ENCODE measurements at places on chromosomes 3 and 15.

GRCh38 chr3:72414481-72415016, 433.7 kb downstream of the SHQ1 start:
- no peak for DNase-seq

GRCh38 chr15:41020829-41021228, 67.6 kb downstream of the CHAC1 start:
- no peak for DNase-seq

DNA sequence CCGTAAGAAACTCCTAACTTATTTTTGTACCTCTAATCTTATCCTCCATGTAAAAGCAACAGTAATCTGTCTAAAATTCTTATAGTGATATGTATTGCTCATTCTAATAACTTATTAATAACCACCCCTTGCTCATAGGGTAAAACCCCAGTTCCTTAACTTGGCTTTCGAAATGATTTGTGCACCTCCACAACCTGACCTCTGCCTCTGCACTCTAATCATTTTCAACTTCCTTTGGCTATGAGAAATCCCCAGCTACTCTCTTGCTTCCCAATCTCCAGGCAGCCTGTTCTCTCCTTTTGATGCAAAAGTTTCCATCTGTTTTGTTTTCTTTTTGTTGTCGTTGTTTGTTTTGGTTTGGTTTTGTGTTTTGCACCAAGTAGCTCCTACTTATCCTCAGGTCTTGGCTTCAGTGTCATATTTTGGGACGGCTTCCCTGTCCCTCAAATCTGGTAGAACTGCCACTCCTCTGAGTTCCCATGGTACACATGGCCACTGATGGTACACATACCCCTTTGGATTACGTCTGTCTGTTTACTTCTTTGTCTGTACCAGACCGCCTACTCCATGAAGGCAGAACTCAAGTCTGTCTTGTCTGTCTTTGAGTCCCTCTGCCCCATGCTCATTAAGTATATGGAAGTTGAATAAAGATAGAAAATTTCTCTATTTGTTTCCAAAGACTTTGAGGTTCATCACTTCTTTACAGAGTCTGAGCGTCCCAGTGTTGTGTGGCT, 105.6 kb upstream of the TGFBR2 start:
- DNase-seq = no peak

DNA sequence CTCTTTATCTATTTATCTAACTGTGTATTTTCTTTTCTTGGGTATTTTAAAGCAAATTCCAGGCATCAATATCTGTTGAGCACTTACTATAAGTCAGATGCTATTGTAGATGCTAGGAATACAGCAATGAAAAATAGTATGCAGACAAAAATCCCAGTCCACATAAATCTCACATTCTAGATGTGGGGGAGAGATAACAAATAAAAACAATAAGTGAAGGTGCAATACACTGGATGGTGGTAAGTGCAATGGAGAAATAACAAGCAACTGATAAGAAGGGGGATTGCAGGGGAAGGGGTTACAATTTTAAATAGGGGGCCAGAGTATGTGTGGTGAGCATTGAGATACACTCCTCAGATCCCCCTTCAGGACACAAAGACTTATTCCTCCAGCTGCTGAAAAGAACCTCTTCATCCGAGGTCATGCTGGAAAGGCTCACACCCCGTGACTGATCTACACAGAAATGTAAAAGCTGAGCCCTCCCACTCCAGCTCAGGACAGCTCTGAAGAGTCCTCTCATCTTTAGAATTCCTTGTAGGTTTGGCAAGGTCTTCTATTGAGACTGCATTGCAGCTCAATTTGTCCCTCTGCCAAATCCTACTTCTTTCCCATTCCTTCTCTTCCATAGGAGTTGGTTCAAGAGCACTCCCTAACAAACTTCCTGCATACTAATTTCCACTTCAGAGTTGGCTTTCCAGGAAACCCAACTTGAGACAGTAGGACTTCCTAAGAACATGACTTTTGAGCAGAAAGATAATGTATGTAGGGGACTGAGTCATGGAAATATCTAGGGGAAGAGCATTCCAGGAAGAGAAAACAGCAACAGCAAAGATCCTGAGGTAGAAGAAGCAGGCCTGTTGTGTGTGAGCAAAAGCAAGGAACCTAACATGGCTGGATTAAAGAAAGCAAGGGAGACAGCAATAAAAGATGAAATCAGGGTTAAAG, 8.1 kb upstream of the SCG3 start:
- DNase-seq = no peak

DNA sequence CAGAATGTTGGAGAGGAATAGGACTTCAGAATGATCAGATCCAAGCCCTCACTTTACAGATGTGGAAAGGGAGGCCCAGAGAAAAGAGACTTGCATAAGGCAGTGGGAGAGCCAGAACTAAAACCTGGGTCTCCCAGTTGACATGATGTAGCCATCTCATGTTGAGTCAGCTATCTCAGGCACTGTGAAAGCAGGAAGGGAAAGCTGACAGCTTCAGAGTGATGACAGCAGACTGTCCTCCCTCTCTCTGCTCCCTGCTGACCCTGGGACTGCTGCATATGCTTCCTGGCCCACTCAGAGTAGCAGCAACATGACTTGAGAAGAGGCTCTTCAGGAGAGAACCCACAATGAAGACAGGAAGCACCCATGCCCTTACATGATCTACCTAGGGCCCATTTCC, 14.7 kb downstream of the FHIT start:
- no peak for DNase-seq

DNA sequence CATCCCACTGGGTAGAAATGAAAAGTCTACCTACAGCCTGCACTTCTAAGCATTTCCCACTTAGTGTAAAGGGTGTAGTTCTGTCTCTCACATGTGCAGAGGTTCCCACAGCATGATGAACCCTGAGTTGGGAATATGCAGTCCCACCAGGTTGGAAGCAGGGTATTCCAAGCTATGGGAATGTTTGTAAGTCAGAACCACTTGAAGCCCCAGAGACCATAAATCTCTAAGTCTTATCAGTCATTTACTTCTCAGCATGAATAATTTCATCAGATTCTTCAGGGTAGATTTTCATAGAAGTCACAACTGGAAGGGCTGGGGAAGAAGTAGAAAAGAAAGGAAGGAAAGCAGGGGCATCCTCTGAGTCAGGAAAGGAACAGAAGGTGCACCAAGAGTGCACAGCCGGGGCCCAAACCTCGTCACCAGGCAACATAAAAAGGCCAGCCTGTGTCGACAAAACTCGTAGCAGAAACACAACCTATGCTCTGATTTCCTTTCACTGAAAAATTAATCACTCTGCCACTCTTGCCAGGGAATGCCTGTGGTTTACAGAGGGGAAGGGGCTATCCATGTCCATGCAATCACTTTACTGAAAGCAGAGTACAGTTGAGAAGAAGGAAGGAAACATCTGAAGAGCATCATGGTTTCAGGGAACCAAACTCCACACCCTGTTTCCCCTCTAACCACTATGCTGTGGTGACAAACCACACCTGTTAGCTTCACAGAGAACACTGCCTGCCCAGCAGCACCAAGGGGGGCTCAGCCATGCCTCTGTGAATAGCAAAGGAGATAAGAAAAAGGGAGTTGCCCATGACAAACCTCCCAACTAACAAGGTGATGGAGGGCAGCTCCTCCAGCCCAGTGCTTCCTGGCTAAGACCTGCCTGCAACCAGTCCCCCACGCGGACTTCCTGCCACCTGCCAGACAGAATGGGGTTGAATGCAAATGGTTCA, 40.5 kb downstream of the SH3BP5 start:
- no peak for DNase-seq

DNA sequence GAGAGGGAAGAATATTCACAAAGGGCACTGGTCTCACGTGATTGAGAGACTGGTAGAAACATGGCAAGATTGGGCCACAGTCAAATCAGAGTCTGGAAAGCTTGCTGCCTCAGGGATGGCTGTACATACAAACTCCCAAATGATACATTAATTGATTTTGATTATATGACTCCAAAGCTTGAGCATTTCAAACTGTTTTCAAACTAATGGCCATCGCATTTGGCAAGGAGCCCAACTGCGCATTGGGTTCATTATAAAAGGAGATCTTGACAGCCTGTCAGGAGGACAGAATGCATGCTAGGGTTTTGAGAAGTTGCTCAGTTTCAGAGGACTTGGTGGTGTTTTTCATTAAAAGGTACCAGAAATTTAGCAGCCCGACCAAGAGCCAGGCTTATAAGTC, 117.7 kb downstream of the PTPRG start:
- DNase-seq = no peak

- DNase-seq = no peak
These were observed 15.9 kb downstream of the BSN start for GRCh38 chr3:49570028-49570654.

DNA sequence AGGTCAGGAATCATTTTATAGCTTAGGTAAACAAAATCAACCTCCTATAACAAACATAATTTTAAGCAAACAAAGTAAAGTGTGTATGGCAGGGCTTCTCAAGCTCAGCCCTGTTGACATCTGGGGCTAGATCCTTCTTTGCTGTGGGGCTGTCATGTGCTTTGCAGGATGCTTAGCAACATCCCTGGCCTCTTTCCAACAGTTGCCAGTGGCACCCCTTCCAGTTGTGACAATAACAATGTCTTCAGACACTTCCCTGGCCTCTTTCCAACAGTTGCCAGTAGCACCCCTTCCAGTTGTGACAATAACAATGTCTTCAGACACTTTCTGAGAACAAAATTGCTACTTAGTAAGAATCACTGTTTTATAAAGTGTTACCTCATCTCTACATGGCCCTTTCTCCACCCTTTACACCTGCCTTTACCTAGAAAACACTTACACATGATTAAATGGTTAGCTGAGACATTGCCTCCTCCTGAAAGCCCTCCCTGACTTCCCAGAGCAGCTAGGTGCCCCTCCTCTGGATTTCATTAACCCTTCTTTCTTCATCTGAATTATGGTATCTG, 194.0 kb upstream of the LMCD1 start:
- DNase-seq = no peak

GRCh38 chr3:155658006-155658405, 86.9 kb downstream of the PLCH1 start:
- DNase-seq = no peak

GRCh38 chr3:73140772-73141442, 79.4 kb downstream of the EBLN2 start:
- no peak for DNase-seq

DNA sequence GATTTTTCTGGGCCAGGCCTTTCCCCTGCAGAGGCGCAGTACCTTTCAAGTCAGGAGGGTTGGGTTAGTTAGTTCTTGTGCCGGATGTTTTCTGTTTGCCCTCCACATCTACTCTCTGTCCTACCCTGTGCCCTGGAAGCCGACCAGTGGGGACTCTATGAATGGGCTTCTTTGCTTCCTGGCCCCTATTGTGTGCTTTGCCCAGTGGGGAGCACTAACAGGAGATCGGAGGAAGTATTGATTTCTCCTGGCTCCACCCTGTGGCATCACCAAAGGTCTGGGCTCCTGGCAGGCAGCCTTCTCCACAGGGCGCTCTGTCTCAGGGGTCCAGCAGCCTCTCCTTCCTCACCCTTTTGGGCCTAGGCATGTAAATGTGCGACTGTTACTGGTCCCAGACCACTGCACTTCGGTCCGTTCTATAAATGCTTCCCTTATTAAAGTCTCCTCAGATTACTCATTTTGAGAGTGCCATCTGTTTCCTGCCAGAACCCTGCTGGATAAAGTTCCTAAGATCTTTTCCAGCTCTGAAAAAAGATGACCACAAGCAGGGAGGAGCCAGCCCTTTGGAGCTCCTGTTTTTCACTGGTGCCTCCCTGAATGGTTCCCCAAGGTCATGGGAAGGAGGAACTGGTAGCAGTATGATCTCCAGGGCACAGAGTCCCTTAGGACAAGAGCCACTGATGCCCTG, 44.5 kb downstream of the CTDSPL start:
- DNase-seq = no peak

GRCh38 chr3:42052484-42053351, 38.4 kb upstream of the TRAK1 start:
- DNase-seq = no peak

GRCh38 chr15:97866959-97867358, 93.5 kb upstream of the ARRDC4 start:
- no peak for DNase-seq

- DNase-seq = no peak
These were observed 289 bp downstream of the PCSK6 start for GRCh38 chr15:101489237-101489598.

DNA sequence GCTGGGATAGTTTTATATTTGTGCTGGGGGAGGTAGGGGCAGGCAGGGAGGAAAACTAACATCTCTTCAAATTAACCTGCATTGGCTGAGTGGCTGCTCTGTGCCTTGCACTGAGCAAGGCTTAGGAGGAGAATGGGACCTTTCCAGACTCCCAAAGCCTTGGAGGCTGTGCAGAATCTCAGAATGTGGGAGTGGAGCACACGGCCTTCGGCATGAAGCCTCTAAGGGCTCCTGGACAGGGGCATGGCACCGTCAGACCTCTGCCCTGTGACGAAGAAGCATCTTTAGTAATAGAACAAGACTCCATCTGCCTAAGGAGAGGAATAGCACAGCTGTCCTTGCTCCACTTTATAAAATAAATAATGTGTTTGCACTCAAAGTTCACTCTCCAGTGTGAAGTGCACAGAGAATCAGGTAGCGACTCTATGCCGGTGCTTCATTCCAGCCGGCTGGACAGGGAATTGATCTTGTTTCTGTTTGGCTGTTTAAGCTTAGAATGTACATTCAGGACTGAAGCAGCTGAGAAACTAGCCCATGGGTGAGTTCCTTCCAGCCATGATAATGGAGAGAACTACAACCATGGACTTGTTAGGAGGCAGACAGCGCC, 228.5 kb upstream of the ADAMTS9 start:
- DNase-seq = no peak

- DNase-seq = no peak
These were observed 839.8 kb downstream of the NTRK3 start for GRCh38 chr15:87416591-87417257.

GRCh38 chr15:24718289-24719082, 42.9 kb downstream of the NPAP1 start:
- DNase-seq = no peak

GRCh38 chr15:52790941-52791751, 1.0 kb upstream of the ONECUT1 start:
- DNase-seq = no peak

DNA sequence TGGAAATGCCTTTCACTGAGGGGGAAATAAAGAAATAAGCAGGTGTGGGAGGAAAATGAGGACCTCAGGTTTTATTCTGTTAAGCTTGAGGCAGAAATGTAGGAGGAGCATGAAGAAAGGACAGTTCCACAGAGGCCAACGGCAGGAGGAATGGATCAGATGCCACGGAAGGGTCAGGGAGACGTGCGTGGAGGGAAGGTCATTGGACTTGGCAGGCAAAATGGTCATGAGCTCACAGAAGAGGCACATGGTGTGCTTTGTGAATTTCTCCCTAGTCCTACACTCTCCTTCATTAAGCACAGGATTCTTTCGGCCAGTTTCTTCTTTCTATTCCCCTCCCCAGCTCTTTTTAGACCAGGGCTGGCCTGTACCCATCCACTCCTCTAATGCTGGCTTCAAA, 32.5 kb upstream of the THSD4 start:
- DNase-seq = no peak

GRCh38 chr3:74106925-74107324, 482.2 kb upstream of the PDZRN3 start:
- no peak for DNase-seq

DNA sequence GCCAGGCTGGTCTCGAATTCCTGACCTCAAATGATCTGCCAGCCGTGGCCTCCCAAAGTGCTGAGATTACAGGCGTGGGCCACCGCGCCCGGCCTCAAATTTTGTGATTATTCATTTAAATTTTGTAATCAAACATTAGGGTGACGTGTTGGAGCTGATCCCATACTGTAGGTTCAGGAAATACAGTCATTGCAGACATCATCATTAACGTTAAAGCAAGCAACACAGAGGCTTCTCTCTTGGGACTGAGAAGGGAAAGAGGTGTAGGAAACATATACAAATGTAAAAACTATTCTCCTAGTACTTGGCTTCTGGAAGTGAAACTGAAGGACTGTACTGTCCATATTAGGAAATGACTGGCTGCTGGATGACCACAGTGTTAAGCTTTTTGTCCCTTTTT, 11.1 kb upstream of the ARID3B start:
- no peak for DNase-seq

Measured in stimulated activated CD4-positive, alpha-beta T cell treated with anti-CD3 and anti-CD28 coated beads, Interleukin-2, amount 100 ng/mL, for 4 hours (primary cell).